ENCODE measurements at places on chromosomes 11 and 22.

DNA sequence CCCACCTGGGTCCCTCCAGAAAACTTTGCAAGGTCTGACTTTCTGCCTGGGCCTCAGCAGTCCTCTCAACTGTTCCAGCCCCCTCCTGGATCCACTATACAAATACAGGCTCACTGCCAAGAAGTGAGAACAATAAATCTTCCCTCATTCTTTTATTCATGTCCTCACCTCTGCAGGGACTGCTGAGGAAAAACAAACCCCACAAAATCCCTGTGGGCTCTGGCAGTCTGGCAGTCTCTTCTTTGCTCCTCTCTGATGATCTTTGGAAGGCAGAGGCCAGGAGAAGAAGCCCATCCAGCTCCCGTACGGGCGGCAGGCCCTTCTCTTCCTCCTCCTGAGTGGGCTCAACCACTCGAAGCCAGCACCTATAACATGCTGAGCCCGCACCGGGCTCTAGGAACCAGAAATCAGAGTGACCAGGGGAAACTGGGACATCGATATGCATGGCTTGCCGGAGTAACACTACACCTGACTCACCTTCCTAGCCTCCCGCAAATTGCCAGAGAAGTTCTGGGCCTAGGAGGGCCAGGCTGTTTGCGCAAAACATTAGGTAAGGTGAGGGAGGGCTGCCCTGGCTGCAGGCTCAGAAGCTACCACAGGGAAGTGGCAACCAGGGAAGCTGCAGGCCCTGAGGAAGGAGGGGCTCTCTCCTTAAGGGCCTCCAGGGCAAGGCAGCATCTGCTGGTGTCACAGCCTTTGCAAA lies 24.2 kb downstream of the TMPRSS5 start:
- no peak for DNase-seq

DNA sequence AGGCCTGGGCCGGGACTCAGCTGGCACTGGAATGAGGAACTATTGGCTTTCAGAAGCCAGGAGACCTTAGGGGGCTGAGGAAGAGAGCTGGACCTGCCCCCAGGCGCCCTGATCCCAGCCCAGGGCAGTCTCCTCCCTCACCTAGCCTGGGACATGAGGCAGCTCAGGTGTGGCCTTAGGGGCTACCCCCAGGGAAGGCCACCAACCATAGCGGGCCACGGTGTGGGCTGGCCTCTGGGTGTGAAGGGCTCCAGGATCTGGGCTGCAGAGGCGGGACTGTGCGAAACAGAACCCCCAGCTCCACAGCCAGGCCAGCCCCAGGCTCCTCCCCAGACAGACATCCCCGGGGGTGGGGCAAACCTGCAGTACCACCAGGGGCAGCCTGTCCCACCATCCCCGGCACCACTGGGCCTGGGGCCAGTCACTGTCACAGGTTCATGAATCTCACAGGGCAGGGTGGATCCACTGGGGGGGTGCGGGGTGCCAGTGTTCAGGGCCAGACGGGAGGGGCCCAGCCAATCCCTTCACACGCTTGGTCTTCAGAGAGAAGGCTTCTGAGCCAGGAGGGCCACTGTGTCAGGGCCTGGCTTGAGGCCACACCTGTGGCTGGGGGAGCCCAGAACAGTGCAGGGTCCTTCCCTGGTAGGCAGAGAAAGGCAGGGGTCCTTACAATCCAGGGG lies 3.5 kb downstream of the PLXNB2 start:
- DNase-seq: peak; percentile 80

- peak; percentile 35 for DNase-seq
Measured at GRCh38 chr11:63504933-63505586, 824 bp upstream of the LGALS12 start.

DNA sequence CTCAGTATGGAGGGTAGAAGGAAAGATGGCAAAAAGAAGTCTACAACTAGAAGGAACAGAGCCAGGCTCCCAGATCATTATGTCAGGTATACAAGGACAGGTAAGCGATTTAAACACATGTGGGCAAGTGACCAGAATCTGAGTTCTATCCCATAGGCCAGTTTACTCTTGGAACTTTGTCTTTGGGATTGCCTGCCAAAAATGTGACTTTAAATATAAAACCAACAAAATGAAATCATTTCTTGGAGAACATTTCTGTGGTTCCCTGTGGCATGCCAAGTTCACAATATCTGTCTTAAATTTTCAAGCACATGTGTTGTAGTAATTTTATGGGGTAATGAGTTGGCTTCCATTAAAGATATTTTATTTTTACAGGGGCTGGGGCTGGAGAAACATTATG lies 141.0 kb downstream of the SLC17A6 start:
- DNase-seq: no peak

DNA sequence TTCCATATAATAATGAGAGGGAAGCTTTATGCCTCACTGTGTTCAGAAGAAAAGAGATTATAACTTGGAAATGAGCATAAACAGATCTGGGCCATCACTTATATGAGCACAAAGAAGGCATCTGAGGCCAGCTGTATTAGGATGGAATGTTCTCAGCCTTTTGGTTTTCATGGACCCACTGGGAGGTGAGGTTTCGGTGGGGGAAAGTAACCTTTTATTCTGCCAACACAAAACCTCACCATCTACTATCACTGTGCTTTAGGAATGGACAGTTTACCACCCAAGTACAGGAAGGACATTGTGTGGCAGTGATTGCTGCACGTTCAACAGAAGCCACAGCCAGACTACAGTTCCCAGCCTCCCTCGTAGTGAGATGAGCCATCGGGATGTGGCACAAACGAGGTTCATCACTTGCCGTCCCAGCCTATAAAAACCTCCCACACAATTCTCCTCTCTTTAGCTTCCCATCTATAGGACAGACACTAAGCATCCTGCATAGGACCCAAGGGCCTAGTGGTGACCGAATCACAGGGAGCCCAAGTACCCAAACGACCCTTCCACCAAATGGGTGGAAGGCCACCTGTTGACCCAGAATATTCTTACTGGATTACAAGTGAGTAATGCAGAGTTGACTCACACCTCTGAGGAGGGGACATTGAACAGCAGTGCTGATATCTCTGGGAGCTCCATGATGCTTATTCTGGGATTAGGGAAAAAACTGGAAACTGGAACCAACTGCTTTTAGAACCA lies 121.5 kb upstream of the RAG2 start:
- no peak for DNase-seq

- DNase-seq: no peak
Measured at GRCh38 chr11:44515048-44515447, 50.4 kb upstream of the CD82 start.

- no peak for DNase-seq
Measured at GRCh38 chr11:46564459-46564858, 29.4 kb downstream of the AMBRA1 start.

GRCh38 chr11:123301696-123302400 lies 106.8 kb upstream of the CLMP start:
- DNase-seq: peak; percentile 82

GRCh38 chr11:101466352-101466751 lies 117.5 kb downstream of the TRPC6 start:
- DNase-seq: no peak
